ENCODE measurements at places on chromosomes 2 and 18.

GRCh38 chr18:48594471-48595094 is 55.8 kb downstream of the CTIF start:
- no peak for DNase-seq

DNA sequence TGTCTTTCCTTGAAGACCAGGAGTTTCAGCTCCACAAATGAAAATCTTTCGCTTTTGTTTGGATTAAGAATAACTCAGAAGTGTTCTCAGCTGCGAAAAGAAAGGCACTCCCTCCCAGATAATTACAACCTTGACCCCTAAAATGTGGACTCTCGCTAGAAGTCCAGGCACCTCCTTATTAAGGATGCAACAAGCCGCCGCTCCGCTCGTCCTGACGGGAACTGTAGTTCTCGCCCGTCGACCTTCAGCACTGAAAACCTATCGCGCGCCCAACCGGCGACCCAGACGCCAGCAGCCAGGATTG is 559 bp downstream of the IMMT start:
- DNase-seq = no peak

DNA sequence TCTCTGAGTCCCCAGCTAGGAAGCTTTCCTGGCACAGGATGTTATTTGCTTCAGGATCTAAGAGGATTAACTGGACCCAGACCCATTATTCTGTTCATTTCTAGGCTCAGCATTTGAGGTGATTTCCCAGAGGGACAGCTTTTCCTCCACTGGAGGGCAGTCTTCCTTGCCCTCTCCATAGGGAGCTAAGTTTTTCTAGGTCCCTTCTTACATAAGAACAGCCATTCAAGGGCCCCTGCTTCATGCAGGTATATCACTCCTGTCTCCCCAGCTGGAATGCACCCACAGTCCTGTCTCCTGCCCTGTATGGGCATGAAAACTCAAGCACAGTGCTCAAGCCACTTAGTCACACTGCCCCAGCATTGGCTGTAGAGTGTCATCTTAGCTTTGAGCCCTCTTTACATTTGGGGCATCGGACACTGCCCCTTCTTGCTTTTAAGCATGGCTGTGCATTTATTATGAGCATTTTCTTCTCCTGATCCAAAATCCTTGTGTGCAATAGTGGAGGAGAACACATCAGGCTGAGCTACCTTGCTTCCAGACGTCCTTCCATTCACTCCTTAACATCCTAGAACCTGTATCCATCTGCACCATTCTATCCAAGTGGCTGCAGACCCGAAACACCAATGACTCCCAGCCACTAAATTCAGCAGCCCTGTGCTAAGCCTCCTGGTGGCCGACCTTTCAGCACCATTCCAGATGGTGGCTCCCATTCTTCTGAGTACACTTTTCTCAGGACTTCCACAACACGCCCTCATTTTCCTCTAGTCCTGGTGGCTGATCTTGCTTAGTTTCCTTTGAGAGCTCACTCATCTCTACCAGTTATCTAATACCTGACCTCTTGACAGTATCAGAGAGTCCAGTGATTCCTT is 80.0 kb downstream of the COPS8 start:
- DNase-seq = no peak

DNA sequence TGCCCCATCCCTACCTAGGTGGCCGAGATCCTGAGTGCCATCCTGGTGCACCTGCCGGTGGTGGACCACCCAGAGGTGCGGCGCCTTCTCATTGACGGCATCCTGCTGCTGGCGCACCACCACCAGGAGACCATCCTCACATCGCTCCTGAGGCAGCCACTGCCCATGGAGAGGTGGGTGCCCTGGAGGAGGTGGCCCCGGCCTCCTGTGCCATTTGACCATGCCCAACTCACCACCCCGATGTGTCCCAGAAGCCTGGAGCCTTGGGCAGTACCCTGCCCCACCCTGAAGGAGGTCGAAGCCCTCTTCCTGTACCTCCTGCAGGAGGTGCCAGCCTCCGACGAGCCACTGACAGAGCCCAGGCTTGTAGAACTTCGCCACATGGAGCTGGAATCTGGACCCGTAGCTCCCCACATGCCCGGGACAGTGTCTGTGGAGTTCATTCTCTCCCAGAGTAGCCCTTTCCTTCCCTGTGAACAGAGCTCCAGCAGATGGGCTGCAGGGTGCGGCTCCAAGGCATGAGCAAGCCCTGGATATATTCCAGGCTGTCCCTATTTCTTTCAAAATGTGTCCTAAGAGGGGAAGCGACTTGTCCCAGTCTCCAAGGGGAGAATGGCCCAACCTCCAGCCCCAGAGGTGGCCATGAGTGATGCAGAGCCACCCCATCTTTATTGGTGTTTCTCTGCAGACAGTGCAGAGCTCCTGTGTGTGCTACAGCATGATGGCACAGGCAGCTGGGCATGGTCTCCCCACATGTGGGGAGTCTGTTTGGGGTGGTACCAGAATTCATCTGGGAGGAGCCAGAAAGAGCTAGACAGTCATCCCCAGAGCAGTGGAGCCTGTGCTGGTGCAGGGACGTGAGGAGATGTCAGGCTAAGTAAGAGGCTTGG is 34.2 kb downstream of the HJURP start:
- DNase-seq = no peak

DNA sequence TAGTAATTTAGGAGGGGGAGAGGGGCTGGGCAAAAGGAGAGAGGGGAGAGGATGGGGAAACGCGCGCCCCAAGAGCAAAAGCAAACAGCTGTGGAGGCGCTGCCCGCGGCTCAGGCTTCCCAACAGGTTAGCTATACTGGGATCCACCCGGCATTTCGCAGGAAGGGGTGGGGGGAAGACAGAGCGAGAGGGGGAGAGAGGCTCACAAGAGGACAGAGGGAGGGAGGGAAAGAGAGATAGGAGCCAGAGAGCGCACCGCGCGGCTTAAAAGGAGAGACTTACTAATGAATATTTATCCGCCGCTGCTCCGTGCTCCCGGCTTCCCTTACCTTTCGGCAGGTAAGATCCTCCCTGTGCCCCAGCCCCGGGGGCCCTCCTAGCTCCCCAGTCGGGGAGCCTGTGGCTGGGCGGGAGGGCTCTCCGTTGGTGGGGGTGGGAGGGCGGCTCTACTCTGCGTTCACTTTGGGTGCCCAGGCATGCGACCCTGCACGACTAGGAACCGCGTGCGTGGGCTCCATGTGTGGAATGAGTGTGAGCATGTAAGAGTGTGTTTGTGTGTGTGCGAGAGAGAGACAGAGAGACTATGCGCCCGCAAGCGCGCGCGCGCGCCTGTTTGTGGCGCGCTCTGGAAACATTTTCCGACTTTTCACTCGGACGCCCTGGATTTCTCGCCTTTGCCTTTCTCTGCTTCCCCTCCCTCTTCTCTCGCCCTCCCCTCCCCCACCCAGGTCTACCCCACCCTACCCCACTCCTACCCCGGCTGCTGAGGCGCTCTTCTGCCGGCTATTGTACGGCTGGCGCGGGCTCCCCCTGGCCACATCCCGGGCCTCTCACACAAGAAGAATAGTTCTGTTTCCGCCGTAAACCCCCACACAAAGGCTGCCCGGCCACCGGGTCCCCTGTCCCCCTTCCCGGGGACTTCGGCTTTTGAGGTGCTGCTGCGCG is 7.2 kb upstream of the SIX3 start:
- DNase-seq = no peak

- DNase-seq = no peak
These were observed 5.6 kb downstream of the DTYMK start for GRCh38 chr2:241680827-241681599.

DNA sequence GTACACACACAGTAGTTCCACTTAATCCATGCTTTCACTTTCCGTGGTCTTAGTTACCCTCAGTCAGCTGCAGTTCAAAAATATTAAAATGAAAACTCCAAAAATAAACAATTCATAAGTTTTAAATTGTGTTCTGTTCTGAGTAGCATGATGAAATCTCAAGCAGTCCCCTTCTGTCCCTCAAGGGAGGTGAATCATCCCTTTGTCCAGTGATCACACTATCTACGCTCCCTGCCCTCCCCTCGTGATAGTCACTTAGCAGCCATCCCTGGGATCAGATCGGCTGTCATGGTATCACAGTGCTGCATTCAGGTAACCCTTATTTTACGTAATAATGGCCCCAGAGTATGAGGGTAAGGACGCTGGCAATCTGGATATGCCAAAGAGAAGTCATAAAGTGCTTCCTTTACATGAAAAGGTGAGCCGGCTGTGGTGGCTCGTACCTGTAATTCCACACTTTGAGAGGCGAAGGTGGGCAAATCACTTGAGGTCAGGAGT is 5.8 kb upstream of the RTN4 start:
- DNase-seq = no peak

DNA sequence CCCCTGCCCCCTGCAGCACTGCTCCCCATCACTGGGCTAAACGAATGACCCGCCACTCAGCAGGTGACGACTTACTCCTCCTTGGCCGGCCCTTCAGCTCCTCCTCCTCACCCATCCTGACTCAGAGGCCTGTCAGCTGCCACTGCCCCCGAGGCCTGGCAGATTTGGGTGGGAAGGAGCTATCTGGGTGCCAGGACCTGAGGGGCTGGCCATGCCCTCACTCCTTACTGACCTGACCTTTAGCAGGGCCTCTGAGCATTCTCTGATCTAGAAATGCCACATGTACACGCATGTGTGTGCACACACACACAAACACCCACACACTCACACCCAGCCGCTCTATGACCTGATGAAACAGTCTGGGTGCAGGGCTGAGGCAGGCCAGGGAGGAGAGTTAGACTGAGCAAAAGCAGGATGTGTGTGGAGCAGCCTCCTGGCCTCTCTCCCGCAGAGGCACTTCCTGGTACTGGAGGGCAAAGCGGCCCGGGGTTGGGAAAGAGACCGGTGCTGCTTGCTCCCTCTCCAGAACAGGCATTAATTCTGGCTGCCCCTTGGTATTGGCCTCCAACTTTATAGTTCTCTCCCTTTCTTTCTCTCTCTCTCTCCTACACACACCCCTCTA is 68.0 kb downstream of the ZFP36L2 start:
- DNase-seq = no peak

- no peak for DNase-seq
These were observed 309.6 kb downstream of the LRRTM1 start for GRCh38 chr2:79994965-79995364.

DNA sequence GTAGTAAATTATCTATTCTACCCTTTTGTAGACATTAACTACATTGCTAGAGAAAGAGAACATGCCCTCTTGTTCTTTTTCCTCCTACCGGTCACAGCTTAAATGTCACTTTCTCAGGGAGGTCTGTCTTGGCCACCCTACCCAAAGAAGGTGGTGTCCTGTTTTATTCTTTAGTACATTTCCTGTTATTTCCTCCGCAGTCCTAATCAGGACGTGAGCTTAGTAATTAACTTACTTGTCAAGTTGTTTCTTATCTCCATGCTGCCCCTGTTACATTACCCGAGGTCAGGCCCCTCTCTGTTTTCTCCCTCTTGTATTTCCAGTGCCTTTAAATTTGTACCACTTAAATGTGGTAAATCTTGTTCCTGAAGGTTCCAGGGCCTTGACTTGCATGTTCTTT is 73.7 kb upstream of the RMDN2 start:
- no peak for DNase-seq

DNA sequence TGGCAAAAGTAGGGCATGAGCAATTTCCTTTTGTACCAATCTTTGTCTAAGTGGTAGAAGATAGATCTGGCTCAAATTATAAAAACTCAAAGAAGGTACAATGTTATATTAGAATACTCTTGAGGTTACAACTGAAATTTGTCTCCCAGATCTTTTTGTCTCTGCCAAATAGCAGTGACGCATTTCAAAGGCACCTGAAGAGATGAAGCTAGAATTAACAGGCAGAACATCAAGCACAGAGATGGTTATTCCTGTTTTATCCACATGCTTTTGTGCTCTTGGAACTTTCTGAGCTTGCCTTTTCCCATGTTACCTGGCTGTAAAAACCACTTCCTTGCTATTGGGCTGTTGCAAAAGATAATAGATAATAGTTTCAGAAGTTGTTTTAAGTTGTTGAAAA is 74.3 kb downstream of the GREB1L start:
- no peak for DNase-seq

DNA sequence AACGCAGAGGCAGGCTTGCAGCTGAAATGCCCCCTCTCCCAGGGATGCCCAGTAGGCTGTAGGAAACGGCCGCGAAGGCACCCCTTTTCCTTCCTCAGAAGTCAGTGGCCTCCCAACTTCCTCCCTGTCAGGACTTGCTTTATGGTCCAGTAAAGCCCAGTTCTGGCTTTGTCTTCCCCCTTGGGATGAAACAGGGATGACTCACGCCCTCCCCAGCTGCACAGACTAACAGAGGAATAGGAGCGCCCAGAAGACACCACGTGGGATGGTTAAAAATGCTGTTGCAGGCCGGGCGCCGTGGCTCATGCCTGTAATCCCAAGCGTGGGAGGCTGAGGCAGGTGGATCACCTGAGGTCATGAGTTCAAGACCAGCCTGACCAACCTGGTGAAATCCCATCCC is 6.9 kb downstream of the CREG2 start:
- DNase-seq = no peak

DNA sequence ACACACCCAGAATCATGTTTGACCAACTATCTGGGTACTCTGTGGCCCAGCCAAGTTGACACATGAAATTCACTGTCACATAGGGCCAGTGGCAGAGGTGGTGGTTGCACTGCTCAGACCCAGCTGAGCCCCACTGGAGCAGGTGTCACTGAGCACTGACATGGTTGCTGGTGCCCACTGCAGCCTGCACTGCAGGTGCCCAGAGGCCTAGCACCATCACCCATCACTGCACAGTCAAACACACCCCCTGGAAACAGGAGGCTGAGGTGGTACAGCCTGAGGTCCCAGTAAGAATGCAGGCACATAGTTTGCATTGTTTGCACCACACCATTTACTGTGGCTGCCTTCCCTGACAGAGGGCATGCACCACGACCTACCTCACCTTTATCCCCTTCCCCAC is 278.7 kb upstream of the MGAT5 start:
- no peak for DNase-seq

- DNase-seq = no peak
These were observed 48.9 kb downstream of the FAM98A start for GRCh38 chr2:33550206-33550605.

DNA sequence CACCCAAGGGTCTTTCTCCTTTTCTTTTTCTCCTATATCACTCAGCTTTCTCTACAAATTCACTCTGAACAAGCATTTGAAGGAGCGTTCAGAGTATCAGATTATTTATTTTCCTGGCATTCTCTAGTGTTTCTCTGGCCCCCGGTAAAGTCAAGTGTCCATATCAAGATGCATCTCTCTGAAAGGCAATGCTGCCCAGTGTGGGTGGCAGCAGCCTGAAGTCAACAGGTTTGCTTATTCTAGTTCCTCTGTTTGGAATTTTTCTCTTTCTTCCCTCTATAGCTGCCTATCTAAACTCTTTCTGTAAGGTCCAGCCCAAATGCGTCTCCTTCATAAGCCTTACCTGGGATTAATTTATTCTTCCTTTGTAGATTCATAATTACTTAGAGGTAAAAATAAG is 526.2 kb upstream of the TNP1 start:
- no peak for DNase-seq

- DNase-seq = no peak
These were observed 112.8 kb upstream of the EML6 start for GRCh38 chr2:54610700-54611099.

All from hypothalamus (tissue), 51 donors.